ENCODE measurements at places on chromosomes 5 and 9. TPM values are rescaled to one million over a fixed set of nuclear protein-coding genes. Genes with fewer than 3 reads are reported as not detected.

ANKRD18B gene
- 0.34 TPM for total RNA-seq

EIF4E1B gene
- total RNA-seq: not detected

FAM81B gene
- not detected for total RNA-seq

TAF11L10 gene
- not detected for total RNA-seq

MARVELD2 gene
- 2.3 TPM for total RNA-seq

AK8 gene
- 0.15 TPM for total RNA-seq

PCDHGA8 gene
- 0.15 TPM for total RNA-seq

LRRC19 gene
- not detected for total RNA-seq

ITK gene
- total RNA-seq: not detected

FAM151B gene
- 3.5 TPM for total RNA-seq

DIPK1B gene
- total RNA-seq: 151 TPM

LHFPL2 gene
- total RNA-seq: 37.6 TPM

IFT74 gene
- 10.2 TPM for total RNA-seq

SLC27A6 gene
- total RNA-seq: not detected

ZNF367 gene
- 9.4 TPM for total RNA-seq

MRPL50 gene
- total RNA-seq: 9.9 TPM

PHF24 gene
- not detected for total RNA-seq

IFNA13 gene
- total RNA-seq: not detected

Measured in mammary microvascular endothelial cell (primary cell).